ENCODE measurements at places on chromosomes 3 and 15.

DNA sequence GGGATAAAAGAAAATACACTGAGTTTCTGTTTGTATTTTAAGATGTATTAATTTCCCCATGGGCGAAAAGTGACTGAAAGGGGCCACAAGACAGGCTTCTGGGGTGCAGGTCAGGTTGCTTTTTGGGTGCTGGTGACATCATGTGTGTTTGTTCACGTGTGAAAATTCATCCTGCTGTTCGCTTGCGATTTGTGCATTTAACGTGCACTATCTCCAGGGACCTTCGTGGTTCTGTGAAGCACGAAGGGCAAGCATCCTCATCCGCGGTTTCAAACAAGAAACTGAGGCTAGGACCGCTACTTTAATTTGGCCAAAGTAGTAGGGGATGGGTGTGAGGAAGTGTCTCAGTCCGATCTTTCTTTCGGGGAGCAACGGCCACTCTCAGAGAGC is 1.6 kb upstream of the SMAD6 start:
- DNase-seq: no peak

- no peak for DNase-seq
Observed at GRCh38 chr3:168659015-168659414, 563.3 kb upstream of the GOLIM4 start.

DNA sequence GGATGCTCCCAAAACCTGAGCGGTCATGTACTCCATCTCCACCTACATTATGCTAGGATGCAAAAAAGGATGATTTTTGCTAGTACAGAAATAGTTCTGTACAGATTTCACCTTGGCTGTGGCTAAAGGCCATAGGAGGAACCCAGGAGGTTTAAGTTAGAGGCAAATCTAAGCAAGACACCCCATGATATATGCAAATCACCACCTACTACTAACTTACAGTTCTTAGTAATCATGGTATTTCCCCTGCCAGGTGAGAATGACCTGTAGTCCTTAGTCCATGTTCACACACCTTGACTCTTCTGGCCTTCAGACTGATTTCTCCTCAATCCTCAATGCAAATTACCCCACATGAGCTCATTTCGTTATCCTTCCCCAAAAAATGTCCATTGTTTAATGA is 154.2 kb downstream of the IMPG2 start:
- DNase-seq: no peak

- DNase-seq: no peak
Observed at GRCh38 chr3:131846296-131846924, 188.4 kb downstream of the CPNE4 start.

DNA sequence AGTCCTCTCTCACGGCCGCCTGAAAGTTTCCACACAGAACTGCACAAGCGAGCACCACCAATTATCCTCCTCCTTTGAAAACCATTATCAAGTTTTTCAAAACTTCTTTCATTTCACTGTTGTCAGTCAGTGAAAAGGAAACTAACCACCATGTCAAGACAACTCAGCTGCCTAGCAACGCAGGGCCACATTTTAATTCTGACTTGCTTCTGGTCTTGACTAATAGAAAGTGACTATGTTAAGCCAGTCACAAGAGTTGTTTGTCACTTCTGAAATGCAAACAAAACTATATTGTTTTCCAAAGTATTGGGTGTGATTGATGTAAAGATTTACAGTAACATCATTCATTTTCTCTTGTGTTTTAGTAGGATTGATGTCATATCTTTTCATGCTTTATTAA is 612.8 kb upstream of the AGTR1 start:
- DNase-seq: no peak

DNA sequence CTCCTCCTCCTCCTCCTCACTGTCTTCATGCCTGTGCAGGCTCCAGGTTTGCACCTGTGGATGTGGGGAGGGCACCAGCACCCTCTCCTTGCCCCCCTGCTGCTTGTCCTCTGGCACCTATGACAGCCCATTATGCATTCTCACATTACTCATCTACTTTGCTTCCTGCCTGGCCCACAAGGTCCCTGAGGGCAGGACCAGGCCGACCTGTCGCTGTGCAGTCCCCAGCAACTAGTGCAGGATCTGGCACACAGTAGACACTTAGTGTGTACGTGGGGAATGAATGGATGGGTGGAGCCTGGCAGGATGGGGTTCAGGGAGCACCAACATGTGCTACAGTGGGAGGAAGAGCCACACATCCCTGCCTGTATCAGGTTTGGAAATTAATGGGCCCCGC is 58.3 kb upstream of the TMEM115 start:
- DNase-seq: no peak
